Brain pericyte (primary cell): ENCODE measurements at places on chromosomes 16 and 17.

DNA sequence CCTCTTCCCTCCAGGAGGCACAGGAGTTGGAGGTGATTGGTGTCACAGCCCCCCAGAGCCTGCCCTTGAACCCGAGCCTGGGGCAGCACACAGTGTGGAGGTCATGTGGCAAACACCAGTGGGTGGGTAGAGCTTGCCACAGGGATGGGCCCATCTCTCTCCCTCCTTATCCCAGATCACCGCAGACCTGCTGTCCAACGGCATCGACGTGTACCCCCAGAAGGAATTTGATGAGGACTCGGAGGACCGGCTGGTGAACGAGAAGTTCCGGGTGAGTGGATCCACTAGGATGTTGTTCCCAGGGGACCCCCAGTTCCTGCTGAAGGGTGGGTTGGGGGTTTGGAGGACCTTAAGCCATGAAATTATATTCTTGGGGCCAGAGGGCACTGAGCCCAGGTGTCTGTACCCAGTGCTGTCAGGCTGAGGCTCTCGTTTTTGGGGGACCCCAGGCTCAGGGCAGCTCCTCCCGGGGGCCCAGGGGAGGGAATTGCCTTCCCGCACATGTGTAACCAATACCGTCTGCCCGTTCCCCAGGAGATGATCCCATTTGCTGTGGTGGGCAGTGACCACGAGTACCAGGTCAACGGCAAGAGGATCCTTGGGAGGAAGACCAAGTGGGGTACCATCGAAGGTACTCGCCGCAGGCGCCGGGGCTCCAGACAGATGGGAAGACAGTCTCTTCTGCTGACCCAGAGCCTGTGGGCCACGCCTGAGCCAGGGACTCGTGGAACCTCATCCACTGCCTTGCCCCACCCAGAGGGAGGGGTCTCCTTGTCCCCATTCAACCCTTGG, 351.9 kb downstream of the SEC14L1 start:
- DNase-seq, result no peak

GRCh38 chr17:33667671-33668070, 374.6 kb upstream of the ASIC2 start:
- no peak for DNase-seq

DNA sequence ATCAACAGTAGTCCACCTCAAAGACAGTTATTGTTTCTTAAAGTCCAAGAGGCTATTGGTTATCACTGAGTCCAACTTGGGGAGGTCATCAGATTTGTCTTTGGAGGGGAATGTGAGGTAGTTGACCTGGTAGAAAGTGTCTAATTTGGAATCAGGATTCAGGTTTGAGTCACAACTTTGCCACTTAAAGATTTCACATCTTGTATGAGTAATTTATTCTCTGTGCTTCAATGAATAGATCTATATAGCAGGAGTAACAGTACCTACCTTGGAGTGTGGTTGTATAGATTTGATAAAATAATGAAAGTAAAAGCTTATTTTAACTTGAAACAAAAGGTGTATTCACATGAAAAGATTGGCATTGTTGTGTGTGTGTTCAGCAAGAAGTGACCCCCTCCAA, 119.3 kb upstream of the TBX2 start:
- DNase-seq, result no peak

- no peak for DNase-seq
Measured at GRCh38 chr16:75230471-75231110, 11.8 kb downstream of the CTRB1 start.

- no peak for DNase-seq
Measured at GRCh38 chr16:5775916-5776315, 678.3 kb upstream of the EEF2KMT start.

GRCh38 chr17:48546924-48547807, 2.3 kb upstream of the HOXB2 start:
- DNase-seq, result no peak

GRCh38 chr17:63775420-63775819, 1.4 kb downstream of the DDX42 start:
- DNase-seq, result no peak

GRCh38 chr17:17736205-17737183, 55.2 kb downstream of the RAI1 start:
- no peak for DNase-seq

GRCh38 chr16:88282564-88283395, 100.0 kb upstream of the ZNF469 start:
- DNase-seq, result no peak

DNA sequence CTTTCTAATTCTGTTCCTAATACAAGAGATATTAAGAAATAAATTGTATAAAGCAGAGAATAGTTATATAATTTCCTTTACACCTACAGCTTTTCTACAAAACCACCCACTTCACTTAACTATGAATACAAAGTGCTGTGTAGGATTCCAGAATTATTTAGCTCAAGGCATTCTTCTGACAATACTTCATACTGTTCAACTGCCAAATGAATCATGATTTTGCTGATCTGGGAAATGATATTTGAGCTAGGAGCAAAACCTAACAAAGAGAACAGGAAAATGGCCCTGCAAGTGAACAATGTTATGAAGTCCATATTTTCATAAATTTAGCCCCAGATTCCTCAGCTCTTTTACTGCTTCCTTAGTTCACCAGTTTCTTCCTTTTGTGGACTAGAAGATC, 12.9 kb downstream of the BBS2 start:
- no peak for DNase-seq

GRCh38 chr16:4777339-4778049, 10.5 kb upstream of the ZNF500 start:
- DNase-seq, result no peak

DNA sequence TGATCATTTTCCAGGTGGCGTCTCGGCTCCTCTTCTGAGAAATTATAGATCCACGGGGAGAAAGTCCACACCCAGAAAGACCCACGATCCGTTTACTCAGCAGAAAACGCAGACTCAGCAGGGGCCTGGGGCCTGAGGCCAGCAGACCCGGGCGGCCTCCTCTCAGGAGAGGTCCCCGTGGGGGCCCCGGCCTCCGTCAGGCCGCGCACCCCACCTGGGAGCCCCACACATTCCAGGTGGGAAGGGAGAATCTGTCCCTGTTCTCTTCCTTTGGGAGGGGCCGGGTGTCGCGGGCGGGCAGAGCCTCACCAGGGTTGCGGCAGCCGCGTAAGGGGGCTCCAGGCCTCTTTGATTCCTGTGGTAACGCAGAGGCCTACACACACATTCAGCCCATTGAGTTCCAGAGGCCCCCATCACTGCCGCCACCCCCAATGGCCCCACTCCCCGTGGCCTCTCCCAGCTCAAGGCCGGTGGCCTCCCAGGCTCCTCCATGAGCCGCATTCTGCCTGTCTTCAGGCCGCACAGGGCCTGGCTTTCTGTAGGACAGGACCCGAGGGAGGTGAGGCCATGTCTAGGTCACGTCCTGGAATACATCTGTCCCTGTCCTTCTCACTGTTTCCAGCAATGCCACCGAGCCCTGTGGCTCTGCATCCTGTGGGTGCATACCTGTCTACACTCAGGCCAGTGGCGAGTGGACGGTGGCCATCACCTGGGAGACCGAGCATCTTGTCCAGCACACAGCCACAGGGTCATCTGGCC, 1.6 kb upstream of the IGFALS start:
- no peak for DNase-seq

- DNase-seq, result no peak
Measured at GRCh38 chr17:31100840-31101459, 6.2 kb downstream of the NF1 start.

DNA sequence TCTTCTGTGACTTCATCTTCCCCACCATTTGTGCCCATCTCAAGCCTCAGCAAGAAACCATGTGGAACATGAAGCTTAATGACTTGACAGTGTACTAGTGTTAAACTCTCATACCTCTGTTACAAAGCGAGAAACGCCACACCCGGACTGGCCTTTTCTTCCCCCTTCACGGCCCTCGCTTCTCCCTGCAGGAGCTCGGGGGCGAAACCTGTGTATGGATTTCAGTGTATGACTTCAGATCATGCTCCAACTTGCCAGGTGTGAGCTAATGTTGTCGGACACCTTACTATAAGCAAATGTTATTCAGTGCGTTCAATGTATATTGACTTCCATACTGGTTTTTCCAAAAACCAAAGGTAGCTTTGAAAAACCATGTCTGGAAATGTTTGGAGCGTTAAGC, 20.1 kb upstream of the SLC5A11 start:
- DNase-seq, result no peak

GRCh38 chr16:12386192-12386591, 409.7 kb downstream of the SNX29 start:
- DNase-seq, result no peak

- peak; percentile 69 for DNase-seq
Measured at GRCh38 chr16:72921620-72922019, 126.3 kb downstream of the ZFHX3 start.

DNA sequence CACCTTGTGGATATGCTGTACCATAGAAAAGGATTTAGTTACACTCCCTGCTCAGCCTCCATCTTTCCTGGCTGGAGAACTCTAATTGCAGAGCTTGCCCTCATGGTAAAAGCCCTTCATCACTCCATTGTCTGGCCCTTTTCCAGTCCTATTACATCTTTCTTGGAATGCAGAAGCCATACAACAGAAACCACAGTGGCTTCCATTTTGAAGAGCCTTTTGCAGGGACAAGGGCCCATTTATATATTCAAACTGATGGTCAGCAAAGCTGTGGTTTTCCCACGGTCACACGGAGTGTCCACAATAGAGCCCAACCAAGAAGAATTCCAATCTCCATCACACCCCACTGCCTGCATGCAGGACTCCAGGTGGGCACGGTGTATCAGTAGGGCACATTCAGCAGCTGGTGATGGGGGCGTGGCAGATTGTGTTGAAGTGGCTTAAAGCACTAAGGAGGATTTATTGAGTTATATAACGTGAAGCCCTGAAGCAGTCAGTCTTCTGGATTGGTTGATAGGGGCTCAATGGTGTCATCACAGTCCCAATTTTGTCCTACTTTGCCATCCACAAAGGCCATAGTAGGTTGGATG, 20.3 kb downstream of the COPRS start:
- DNase-seq, result no peak

DNA sequence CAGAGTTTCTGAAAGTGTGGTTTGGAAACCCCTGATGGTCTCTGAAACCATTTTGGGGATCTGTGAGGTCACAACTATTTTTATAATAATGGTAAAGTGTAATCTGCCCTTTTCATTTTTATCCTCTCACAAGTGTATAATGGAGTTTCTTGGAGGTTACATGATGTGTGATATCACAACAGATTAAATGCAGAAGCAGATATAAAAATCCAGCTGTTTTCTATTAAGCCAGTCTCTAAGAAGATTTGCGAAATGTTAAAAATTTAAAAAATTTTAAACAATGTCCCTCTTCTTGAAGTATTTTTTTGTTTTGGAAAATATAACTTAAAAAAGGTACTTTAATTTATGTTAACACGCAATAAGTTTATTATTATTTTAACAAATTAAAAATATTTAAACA, 48.7 kb downstream of the RPGRIP1L start:
- DNase-seq, result no peak

- no peak for DNase-seq
Measured at GRCh38 chr17:16255481-16255921, 38.5 kb downstream of the PIGL start.

DNA sequence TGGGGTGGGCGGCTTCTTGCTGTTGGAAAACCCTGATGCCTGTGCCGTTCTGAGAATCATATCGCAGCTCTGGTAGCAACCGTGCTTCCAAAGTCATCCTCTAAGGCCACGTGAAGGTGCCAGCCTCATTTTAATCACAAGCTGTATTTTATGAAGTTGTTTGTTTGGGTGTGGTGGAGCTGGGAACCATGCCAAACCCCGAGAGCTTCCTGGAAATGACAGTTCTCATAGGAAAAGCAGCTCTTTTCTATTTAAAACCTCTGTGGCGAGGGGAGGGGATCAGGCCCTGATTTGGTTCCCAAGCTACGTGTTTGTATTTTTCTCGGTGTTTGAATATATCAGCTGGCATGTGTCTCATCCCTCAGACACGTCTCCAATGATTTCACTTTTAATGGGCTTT, 21.7 kb downstream of the KNOP1 start:
- DNase-seq, result no peak

DNA sequence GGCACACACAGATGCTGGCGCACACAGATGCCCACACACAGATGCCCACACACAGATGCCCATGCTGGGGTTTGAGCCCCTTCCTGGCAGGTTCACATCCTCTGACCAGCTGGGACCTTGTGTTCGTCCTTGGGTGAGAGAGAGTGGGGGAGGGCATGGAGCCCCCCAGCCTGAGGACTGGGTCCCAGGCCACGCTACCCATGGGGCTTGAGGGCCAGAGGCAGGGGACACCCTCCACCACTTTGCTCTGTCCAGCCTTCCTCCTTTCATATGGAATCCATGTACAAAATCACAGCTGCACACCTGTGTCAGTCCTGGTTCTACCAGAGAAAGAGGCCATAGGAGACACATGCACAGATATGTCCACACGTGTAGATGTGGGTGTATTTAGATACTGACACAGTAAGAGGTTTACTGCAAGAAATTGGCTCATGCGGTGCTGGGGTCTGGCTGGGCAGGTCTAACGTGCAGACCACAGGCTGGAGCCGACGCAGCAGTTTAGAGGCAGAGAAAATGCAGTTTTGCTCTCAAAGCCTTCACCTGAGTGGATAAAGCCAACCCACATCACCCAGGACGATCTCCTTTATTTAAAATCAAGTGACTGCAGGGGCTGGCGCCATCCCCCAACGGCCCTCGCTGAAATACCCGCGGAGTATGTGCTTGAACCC, 10.8 kb downstream of the SLC22A31 start:
- DNase-seq, result no peak

GRCh38 chr16:88700636-88701482, 5.3 kb downstream of the RNF166 start:
- DNase-seq, result no peak

DNA sequence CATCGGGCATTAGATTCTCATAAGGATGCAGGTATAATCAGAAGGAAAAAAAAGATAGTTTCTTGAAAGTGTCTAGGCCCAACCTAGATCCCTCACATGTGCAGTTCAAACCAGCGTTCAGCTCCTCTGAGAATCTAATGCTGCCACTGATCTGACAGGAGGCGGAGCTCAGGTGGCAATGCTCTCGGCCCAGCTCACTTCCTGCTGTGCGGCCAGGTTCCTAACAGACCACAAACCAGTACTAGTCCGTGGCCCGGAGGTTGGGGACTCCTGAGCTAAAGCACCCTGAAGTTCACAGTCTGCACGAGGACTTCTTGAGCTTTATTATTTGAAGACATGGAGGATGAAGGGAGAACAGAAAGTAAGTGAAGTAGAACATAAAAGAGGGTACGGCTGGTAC, 16.8 kb downstream of the SMCR8 start:
- DNase-seq, result no peak

GRCh38 chr17:59388069-59388556, 56.7 kb downstream of the YPEL2 start:
- no peak for DNase-seq
